GM10248 (cell line): ENCODE measurements at places on chromosomes 2 and 18.

DNA sequence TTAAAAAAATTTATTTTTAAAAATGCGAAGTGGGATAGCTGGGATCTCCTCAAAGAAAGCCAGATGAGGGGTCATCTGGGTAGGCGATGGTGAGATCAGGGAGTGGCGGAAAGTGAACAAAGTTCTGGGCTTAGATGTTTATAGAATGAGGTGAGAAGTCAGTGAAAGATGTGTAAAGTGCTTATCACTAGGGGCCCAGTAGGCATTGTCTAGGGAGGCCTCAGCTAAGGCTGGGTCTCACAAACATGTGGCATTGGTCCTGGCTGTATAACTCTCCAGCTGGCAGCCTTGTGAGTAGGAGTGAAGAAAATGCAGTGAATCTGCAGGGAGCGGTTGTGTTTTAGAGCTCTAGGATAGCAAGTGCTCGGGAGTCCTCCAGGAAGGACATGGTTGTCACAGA, 10.5 kb downstream of the ACSL3 start:
- DNase-seq: no peak

DNA sequence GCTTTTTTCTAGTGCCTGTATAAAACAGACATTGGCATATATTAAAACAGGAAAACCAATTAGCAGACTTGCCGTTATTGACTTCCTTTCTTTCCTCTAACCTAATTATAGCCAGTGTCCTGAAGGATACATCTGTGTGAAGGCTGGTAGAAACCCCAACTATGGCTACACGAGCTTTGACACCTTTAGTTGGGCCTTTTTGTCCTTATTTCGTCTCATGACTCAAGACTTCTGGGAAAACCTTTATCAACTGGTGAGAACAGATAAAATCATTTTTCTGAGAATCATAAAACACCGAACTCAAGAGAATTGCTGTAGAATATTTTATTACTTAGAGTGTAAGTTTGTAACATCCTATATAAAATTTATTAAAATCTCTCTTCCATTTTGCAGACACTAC, 74.3 kb downstream of the SCN2A start:
- DNase-seq: no peak

GRCh38 chr2:117470311-117471095, 344.0 kb upstream of the DDX18 start:
- no peak for DNase-seq

DNA sequence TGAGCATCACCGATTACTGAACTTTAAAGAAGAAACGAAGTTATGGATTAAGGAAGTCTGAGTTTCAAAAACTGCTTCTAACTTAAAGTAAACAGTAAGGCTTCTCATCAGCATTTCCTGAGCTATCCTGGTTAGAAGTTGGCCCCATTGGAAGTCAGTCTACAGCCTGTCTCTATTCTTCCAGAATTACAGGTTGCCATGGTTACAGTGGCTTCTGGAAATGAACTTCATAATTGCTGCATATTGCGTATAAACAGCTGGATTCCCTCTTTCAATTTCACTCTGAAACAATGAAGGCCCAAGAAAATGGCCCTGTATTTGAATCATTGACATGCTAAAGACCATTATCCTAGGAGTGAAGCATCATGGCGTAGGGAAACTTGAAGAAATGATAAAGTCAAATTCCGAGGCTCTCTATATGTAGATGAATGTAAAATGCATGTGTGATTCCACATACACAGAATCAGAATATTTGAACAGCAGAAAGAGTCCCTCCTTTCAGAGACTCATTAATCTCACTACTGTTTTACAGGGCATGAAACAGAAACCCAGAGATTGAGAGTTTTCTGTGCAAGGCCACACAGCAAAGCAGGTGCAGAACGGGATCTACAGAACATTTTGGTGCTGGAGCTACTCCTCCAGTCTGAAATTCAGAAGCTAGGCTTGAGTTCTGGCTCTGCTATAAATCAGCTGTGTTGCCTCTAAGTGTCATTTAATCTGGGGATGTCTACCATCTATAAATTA, 856.4 kb upstream of the CELF4 start:
- no peak for DNase-seq

GRCh38 chr2:65367524-65367923, 64.9 kb downstream of the SPRED2 start:
- no peak for DNase-seq

- DNase-seq: no peak
Measured at GRCh38 chr2:48250943-48251342, 279.0 kb upstream of the STON1 start.

GRCh38 chr2:182615036-182615435, 101.0 kb upstream of the DNAJC10 start:
- DNase-seq: no peak

GRCh38 chr2:218223046-218223445, 6.1 kb downstream of the ARPC2 start:
- DNase-seq: no peak

DNA sequence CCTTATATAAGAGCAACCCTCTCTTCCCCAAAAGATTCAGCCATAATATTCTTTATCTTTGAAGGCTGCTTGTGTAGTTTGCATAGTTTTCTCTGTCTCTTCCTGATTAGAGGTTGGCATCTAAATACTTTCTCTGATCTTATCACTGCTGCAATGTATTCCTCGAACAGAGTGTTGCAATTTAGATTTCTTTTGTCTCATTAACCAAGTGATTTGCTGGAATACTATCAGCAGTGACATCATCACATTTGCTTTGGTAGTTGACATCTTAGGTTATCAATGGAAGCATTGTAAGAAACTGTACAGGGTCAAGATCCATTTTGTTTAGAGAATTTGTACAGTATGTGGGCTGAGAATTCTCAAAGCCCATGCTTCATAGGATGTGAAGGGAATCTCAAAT, 72.0 kb upstream of the NEUROD1 start:
- DNase-seq: no peak

DNA sequence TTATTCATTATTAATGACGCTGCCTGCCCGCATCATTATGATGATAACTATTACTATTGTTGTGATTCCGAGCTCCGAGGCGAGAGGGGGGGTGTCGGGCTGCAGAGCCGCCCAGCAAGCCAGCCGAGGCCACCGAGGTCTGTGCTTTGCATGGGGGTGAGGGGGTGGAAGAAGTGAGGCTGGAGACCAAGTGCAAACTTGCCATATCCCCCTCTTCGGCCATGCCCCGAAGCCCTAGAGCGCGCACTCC, 3.6 kb downstream of the BCL11A start:
- DNase-seq: no peak
